ENCODE measurements at places on chromosomes 1 and 21.
A peak's percentile ranks its signal among the peaks of the same experiment; 100 is the strongest.

- DNase-seq, result peak; percentile 44
Observed at GRCh38 chr1:99672530-99673213, 26.8 kb downstream of the PALMD start.

DNA sequence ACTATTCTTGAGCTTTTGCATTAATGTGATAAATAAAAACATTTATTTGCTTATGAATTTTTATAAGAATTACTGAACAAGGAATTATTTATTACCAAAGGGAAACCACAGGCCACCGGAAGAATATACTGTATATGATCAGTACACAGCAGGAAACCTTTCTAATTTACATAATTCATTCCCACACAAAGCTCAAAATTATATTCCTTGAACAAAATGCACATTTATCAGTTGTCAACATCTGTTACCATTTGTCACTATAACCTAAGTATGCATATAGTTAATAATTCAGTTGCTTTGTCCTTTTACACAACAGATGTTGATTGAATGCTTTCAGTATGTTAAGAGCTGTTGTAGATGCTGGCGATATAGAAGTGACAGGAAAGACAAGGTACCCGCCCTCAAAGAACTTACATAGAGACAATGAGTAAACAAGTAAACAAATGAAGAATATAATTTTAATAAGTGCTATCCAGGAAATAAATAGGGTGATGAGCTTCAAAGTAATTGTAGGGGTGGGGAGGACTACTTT is 27.2 kb downstream of the VPS45 start:
- no peak for DNase-seq

DNA sequence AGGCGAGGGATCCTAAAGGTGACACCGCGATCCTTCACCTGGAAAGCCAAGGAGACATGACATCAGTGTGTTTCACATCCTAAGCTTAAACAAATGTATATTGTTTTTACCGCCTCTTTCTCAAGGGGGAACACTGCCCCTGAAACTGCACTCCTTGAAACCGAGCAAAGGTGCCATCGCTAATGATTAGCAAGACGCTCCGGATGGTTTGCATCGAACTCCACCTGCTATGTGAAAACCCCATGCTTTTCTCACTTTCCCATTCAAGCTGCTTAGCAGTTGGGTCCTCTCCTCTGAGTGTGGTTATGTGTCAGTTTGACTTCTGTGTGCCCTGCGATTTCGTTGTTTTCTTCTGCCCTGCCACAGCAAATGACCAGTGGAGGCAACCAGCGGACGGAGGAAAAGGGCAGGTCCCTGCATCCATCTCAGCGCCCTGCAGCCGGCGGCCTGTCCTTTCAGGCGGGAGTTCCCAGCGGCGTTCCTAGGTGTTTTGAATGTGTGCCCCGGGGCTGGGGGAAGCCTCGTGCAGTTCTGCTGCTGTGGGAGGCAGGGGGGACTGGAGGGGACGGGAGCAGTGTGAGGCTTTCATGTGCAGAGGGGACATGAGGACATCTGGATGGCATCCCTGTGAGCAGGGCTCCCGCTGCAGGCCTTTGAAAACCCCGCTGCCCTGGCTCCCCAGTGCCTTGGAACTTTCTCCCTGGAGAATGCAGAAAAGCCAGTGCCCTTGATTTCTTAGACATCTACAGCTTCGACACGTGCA is 16.1 kb downstream of the ZBTB18 start:
- no peak for DNase-seq

DNA sequence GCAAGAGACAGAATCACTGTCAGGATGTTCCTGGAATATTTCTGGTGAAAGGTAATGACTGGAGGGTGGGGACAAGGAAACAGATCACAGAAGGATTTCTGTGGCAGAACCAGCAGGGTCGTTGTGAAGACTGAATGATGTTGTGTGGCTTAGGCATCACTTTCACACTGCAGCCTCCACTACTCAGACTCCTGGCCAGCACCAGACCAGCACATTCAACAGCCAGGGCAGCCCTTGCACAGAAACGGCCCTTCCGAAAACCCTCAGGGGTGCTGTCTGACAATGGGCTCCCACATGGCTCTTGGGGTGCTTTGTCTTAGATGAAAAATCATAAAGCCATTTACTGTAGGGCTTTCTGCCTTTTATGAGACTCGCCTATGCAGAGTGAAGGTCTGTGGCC is 3.8 kb upstream of the RAB7B start:
- no peak for DNase-seq

- DNase-seq, result no peak
Observed at GRCh38 chr1:8137481-8138244, 111.6 kb upstream of the ERRFI1 start.

GRCh38 chr1:199741586-199741985 is 285.9 kb upstream of the NR5A2 start:
- no peak for DNase-seq

- DNase-seq, result peak; percentile 91
Observed at GRCh38 chr1:186535388-186536133, 74.6 kb upstream of the PDC start.

DNA sequence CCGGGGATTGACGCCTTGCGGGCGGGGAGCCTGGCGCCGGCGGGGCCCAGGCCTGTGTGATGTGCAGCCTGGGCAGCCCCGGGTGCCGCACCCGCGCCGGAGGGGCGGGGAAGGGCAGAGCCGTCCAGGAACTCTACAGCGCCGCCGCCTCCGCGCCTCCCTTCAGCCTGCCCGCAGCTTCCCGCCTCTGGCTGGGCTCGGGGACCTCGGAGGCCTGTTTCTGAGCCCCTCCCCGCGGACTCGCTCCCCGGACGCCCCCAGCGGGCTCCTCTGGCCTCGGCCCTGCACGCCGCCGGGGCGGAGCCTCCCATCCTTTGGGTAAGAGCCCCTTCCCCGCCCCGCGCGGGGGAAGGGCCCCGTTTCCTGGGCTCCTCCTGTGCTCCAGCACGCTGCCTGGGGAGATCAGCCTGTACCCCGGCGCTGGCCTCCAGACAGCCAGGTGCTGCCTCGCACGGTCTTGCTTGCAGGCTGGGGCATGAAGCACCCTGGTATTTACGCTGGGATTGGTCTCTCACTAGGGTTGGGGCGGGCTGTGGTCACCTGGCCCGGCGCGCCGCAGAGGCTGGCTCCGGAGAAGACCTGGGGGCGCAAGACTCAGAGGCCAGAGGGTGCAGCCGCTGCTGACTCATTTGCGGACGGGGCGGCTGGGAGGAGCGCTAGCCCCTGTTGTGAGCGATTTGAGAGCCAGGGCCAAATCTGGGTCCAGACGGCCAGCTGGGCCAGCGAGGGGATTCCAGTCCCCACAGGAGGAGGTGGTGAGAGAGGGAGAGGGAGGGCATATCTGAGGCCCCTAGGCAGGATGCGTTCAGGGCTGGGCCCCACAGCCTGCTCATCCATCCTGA is 5.7 kb upstream of the ACOT11 start:
- peak; percentile 50 for DNase-seq

GRCh38 chr1:190252046-190252445 is 225.6 kb downstream of the BRINP3 start:
- DNase-seq, result no peak

GRCh38 chr1:85199667-85200462 is 951 bp downstream of the SYDE2 start:
- DNase-seq, result no peak

- no peak for DNase-seq
Observed at GRCh38 chr1:206803221-206803730, 31.0 kb upstream of the IL10 start.

GRCh38 chr1:77950873-77951272 is 28.0 kb downstream of the FUBP1 start:
- DNase-seq, result no peak

DNA sequence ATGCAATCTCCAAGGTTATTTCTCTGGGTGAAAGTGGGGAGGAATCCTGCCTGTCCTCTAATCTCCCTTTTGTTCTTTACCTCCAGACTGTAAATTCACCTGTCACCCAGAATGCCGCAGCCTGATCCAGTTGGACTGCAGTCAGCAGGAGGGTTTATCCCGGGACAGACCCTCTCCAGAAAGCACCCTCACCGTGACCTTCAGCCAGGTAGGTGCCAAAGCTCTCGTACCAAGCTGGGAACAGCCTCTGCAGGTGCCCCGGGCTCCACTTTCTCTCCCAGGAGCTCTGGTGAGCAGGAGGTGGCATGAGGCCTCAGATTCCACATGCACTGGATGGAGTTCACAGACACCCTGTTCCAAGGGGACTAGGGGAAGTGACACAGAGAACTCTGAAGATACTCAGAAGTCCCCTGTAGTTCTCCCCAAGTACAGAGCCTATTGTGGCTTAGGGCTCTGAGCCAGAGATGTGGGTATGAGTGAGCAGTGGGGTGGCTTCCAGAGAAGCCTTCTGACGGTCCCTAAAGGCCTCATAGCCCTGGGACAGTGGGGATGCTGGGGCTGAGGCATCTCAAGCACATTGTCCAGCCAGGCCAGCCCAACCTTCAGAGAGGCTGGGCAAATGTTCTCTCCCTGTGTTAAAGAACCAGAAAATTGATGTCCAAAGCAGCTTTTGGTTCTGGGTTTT is 30.9 kb downstream of the RASSF5 start:
- DNase-seq, result no peak

DNA sequence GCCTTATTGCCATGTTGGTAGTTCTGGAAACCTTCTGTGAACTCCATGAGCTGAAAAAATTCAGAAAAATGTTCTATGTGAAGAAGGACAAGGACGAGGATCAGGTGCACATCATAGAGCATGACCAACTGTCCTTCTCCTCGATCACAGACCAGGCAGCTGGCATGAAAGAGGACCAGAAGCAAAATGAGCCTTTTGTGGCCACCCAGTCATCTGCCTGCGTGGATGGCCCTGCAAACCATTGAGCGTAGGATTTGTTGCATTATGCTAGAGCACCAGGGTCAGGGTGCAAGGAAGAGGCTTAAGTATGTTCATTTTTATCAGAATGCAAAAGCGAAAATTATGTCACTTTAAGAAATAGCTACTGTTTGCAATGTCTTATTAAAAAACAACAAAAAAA is 57.4 kb downstream of the KCNK1 start:
- no peak for DNase-seq

DNA sequence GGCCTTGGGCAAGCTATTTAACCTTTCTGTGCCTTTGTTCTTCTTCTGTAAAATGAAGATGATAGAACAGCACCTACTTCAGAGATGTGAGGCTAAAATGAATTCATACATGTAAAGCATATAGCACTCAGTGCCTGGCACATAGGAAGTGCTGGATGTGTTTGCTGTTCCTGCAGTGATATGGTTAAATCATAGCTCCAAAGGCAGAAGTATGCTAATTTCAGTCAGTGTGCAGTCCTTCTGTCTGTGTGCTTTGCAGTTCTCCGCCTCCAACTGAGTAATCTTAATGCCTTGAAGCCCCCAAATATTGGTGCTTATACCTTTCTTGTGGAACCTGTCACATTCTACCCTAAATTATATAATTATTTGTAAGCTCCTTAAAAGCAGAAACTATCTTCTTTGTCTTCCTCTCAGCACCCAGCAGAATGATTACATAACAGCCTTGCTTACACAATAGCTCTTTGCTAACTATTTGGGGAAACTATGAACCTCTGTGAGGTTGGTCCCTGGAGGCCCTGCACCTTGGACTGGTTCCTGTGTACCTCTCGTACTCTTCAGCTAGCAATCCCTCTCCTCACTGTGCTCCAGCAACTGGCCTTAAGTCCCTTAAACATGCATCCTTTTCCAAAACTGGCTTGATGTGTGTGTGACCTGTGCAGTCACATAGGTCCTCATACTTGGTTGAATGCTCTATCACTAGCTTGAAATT is 57.0 kb upstream of the CACYBP start:
- no peak for DNase-seq

DNA sequence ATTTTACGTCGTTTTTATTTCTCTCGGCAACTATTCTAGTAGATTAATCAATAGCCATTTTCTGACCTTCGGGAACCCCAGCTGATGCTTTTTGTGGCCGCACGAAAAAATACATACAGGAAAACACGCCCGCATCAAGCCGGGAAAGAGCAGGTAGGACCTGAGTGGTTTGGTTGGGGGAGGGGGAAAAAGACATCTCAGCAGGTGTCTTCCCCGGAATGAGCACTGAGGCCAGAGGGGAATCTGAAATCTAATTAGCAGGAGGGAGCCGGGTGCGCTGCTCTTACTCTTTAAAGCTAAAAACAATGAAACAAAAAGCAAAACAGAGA is 618 bp upstream of the FOXD3 start:
- no peak for DNase-seq

- peak; percentile 24 for DNase-seq
Observed at GRCh38 chr1:214123061-214123784, 135.4 kb downstream of the PROX1 start.

GRCh38 chr1:151458802-151459330 is 428 bp downstream of the POGZ start:
- DNase-seq, result no peak

GRCh38 chr1:16727190-16728111 is 12.9 kb upstream of the RNU1-4 start:
- no peak for DNase-seq

DNA sequence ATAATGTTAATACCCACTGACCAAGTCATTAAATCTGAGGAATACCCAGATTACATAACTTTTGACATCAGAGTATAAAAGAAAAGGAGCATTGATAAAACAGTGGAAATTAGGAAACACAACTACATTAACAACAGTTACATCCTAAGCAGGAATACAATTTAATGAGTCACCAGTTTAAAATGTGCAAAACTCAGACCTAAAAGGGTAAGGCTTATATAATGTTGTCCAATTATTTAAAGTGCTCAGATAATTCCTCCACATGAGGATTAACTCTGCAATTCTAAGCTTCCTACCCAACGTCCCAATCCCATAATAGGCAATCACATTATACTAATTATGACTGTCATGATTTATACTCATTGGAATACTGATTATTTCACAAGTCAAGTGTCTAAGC is 50.5 kb downstream of the ABL2 start:
- DNase-seq, result no peak

- no peak for DNase-seq
Observed at GRCh38 chr1:91428182-91428798, 23.7 kb upstream of the HFM1 start.

- DNase-seq, result no peak
Observed at GRCh38 chr21:27333096-27333495, 366.2 kb upstream of the ADAMTS5 start.

GRCh38 chr1:48018799-48019198 is 21.6 kb upstream of the TRABD2B start:
- no peak for DNase-seq

GRCh38 chr1:58997637-58998036 is 213.8 kb upstream of the JUN start:
- DNase-seq, result no peak

GRCh38 chr1:245168906-245169305 is 14.1 kb downstream of the KIF26B start:
- no peak for DNase-seq

GRCh38 chr1:115426231-115426771 is 88.3 kb upstream of the NGF start:
- DNase-seq, result no peak

DNA sequence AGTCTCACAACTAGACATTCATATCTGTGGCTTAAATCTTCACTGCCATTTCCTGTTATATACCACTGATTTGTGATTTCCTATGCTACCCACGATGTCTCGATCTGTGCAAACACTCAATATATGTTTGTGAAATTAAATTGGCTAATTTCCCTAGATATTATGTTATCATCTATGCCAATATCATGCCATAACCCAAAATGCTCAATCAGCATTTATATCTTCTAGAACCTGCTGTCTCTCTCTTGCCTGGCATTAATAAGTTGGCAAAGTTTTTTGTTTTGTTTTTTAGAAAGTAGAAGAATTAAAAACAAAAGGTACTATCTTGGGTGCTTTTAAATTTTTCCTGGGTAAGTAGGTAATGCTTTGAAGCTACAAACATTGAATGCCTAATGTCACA is 358.5 kb upstream of the DAB1 start:
- no peak for DNase-seq
